ENCODE measurements at places on chromosomes 11 and 22. TPM values are rescaled to one million over a fixed set of nuclear protein-coding genes. Genes with fewer than 3 reads are reported as not detected.
A peak's percentile ranks its signal among the peaks of the same experiment; 100 is the strongest.

Gene FBLN1
- total RNA-seq: 267 TPM

Gene TEX12
- total RNA-seq: 1.2 TPM

Gene MS4A15
- total RNA-seq: not detected

Gene OR6M1
- not detected for total RNA-seq

Gene MMP27
- 0.33 TPM for total RNA-seq

Gene POU2AF3
- total RNA-seq: 1.4 TPM

DNA sequence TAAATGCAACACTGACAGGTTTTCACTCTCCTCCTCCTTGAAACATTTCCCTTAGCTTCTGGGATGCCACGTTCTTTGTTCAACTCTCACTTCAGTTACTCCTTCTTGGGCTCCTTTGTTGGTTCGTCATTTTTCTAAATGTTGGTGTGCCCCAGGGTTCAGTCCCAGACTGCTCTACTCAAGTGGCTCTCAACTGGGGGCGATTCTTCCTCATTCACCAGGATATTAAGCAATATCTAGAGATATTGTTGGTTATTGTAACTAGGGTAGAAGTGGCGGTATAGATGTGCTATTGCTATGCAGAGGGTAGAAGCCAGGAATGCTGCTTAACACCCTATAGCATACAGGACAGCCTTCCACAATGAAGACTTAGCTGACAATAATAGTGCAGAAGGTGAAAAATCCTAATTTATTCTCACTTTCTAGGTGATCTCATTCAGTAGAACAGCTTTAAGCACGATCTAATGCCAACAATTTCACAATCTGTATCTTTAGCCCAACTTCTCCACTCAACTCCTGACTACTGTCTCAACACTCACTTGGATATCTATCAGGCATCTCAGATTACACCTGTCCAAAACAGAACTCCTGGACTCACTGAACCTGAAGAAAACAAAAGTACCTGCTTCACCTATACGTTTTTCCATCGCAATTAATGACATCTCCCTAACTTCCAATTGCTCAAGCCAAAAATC, 4.6 kb downstream of the NUP160 start:
- no peak for DNase-seq

- DNase-seq: no peak
These were observed 99.1 kb downstream of the XRRA1 start for GRCh38 chr11:74849525-74850391.

DNA sequence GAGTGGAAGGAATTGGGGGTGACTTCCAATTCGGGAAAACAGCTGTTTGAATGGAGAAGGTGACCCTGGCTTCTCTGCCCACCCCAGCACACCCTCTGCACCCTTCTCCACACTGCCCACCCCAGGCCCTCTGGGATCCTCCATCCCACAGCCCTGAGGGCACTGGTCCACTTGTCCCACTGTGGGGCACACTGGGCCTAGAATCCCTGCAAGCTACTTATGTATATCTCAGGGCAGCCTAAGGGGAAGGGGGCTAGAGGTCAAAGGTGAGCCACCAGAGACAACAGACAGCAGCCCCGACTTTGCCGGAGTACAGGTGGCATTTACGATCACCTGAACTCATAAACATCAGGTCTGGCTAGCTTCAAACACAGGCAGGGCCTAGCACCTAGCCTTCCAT, 673 bp upstream of the SCUBE2 start:
- no peak for DNase-seq

DNA sequence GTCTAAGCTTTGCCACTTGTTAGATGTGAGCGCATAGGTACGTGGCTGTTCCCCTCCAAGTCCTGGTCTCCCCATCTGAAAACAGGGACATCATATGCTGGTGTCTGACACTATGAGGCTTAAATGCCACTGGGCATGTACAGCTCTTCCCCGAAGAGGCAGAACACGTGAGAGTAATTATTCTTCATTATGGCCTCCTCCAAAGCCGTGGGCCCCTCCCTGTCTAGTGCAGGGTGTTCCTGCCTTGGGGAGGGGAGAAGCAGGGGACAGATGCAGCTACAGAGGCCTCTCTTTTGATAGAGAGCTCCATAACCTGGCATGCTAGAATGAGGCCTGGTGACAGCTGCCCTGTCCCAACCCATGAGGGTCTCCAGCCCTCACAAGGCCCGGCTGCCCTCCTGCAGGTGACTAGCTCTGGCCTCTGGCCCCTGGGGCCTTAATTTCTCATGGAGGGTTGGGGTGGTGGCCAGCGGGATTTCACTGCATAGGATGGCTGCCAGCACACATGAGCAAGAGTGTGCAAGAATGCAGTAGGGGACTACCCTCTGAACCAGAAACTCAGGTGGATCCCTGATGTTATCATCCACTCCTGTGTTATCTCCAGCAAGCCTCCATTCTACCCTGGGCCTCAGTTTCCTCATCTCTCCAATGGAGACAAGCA, 334.6 kb downstream of the MN1 start:
- DNase-seq: no peak

DNA sequence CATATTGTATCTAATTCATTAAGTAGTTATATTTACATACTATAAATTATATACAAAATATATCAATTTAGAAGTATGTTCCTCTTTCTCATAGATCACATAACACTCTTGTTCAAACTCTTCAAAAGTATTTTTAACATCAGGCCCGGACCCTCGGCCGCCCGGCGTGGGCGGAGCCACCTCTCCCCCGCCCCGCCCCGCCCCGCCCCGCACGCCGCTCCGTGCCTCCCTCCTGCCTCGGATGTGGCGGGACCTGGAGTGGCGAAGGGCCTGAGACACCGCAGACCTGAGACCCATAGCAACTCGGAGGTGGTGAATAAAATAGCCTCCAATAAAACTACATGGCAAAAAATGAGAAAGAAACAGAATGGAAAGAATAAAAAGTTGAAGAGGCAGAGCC, 105.9 kb upstream of the BDNF start:
- DNase-seq: no peak

DNA sequence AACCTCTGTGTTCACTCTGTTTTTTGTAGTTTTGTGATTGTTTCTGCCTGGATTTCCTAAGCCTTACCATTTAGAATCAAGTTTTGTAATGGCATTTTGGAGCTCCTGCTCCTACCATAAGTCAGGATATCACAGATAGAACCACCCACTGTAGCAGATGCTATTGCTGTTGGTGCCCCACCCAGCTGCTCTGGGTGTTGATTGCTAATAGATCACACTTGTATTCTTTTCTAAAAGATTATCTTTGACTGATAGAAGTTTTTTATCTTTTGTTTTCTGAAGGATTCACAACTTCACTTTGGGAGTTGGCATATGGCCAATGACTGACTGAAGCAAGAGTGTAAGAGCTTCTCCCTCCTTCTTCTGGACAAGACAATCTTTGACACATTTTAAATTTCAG, 76.0 kb downstream of the EHF start:
- no peak for DNase-seq

- DNase-seq: no peak
These were observed 717 bp upstream of the SLC7A4 start for GRCh38 chr22:21032868-21033688.

DNA sequence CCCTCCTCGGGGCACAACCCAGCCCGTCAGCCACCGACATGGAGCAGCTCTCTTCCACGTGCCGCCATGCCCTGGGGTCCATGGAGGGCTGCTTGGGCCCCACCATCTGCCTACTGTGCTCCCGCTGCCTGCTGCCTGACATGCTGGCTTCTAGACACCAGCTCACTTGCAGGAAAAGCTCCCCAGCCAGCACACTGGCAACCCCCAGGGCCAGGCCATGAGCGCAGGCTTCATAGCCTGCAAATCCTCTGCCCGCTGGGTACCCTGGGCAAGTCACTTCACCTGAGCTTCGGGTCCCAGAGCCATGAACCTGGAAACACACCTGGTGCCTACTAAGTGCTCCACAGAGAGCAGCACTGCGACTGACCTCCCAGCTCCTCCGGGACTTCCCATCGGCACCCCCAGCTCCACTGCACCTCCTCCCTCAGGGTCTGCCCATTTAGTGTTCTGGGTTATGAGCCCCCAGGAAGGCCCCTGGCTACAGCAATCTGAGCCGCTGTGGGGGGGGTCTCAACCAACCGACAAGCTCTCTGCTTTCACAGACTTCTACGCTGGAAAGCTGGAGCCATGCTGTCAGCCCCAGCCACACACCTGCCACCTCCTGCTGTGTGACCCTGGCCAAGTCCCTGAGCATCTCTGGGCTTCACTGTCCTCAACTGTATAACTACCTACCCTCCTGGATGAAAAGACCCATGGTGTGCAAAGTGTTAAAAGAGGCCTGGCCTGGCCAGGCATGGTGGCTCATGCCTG, 139.2 kb downstream of the CRYBB2 start:
- no peak for DNase-seq

- no peak for DNase-seq
These were observed 48.4 kb downstream of the CD6 start for GRCh38 chr11:61019832-61020405.

- no peak for DNase-seq
These were observed 11.0 kb downstream of the ZNRF3 start for GRCh38 chr22:28894334-28894733.

GRCh38 chr11:70411713-70412452, 13.6 kb downstream of the CTTN start:
- DNase-seq: no peak

DNA sequence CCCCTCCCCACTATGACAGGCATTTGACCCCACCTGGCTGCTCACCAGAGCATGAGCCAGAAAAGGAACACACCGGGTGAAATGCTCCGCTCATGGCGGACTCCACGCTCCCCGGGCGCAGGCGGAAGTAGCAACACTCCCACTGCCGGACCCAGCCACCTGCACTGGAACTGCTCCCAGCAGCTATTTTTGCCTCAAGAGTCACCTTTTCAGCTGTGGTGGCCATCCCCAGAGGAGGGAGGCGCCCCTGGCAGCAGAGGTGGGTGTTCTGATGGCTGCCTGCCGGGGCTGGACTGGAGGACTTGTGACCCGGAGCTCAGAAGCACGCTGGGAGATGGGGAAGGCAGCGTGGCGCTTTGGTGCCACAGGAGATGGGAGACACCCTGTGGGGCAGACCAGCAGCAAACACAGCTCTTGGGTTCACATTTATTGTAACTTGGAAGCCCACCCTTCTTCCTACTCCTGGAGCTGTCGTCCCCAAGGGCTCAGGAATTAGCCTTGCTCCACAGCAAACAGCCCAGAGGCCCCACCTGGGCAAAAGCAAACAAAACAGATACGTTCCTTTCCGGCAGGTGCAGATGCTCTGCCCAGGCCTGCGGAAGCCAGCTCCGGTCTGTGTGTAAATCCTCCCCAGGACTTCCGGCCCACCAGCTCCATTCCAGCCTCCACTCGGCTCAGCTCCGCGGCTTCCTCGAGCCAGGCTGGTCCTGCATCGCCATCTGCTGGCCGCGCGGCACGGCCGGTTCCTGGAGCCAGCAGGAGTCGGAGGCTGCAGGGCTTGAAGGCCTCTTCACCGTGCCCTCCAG, 3.7 kb downstream of the RPS19BP1 start:
- DNase-seq: peak; percentile 95

DNA sequence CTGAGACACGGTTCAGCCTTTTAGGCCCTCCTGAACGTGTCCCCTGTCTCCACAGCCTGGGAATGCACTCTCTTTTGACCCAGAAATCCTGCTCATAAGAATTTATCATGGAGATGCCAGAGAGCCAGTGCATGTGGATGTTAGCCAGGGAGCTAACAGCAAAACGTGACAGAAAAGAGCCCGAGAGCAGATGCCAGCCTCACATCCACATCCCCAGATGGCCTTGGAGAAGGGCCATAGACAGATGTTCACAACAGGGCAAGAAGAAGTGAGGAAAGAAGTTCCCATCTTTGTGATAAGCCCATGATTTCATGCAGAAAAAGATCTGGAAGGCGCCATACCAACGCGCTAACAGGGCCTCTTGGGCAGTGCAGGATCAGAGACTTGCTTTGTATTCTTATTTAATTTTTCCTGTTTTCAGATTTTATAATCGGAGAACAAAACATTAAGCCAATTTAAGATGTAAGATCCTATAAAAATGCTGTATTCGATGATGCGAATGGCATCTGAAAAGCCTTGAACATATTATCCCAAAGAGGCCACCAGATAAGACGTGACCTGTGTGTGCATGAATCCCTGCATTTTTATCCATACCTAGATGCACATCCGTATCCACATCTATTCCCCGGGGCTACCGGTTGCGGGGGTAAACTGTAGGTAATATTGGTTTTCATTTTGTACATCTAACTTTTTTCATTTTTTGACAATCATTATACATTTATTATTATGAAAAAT, 48.7 kb downstream of the IGLL5 start:
- DNase-seq: no peak

GRCh38 chr11:2569321-2569721, 124.5 kb downstream of the KCNQ1 start:
- no peak for DNase-seq

- no peak for DNase-seq
These were observed 81.6 kb downstream of the MYEOV start for GRCh38 chr11:69375316-69376154.
